ENCODE measurements at places on chromosomes 11 and 22.

- no peak for DNase-seq
Measured at GRCh38 chr22:27879923-27880322, 39.1 kb downstream of the PITPNB start.

DNA sequence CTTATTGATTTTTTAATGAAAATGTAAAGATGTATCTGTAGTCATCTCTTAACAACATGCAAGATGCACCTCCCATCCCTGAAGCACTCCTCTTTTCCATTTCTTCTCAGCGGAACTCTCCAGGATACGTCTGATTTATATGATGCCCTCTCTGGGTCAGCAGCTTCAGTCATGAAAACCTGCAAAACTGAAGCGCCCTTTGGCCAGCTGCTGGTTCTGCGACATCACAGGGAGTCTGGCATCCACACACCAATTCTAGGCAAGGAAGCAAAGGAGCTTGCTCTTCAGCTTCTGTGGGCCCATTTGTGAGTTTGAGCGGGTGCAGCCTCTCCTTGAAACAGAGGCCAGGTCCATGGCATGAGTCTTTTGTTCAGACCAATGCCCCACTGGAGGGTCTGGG is 1253.3 kb downstream of the TBC1D22A start:
- no peak for DNase-seq

- no peak for DNase-seq
Measured at GRCh38 chr22:44030051-44030701, 6.1 kb downstream of the PARVB start.

DNA sequence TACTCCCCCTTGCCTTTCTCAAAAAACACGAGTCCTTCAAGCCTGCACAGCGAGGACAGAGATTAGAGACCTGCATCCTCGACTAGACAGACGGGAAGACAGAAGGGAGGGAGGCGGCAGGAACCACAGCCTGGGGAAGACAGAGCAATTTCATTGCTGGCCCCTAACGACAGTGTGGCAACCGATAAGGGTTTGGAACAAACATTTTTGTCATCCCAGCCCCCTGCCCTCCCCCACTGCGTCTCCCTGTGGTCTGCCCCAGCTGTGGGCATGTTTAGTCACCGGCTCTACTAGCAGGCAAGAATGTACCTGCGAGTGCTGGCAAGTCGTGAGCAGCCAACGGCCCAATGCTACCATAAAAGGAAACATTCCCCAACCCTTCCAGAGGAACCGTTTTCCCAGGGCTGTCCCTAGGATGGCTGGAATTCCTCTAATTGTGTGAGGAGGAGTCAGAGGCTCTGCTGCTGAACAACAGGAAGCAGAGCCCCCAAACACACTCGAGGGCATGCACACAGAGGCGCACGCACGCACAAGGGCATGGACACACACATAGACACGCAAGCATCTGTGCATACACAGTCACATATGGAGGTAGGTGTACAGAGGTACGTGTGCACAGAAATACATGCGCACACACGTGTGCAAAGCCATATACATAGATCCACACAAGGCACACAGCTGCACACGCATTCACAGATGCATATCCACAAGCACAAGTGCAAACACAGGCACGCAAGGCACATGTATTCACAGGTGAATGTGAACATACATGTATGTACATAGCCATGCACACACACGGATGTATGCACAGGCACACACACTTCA is 58.3 kb downstream of the MYH9 start:
- DNase-seq: no peak

DNA sequence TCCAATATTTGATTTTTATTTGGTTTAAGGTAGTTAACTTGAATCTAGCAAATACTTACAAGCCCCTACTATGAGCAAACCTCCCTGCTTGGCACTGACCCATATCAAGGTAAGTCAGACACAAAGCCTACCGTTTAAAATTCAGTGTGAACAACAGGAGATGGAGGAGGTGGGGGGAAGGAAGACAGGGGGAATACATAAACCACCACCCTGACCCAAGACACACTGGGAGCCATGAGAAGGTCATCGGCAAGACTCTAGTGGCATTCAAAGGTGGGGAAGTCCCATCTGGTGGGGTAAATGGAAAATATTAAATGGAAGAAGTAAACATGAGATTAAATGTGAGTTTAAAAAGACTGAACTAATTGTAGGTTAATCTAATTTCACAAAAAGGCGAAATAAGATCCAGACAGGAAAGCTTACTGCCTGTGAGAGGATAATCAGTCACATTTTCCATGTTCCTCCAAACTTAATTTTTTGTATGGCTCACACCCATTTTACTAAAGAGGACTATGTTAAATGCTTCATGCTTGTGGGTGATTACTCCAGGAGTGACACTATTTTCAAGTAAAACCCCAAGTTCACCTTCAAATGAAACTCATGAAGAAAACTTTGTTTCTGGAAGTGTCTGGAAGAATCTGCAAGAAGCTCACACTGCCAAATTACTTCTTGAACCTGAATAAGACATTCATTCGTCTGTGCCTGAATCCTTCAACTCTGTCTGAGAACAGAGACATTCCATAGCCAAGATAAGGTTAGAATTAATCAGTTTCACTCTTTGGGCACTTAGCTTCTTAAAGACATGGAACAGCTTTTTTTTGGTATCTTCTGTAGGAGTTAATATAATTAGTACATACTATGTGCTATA is 51.7 kb downstream of the PITPNB start:
- DNase-seq: no peak

GRCh38 chr22:46770726-46771125 is 8.3 kb downstream of the TBC1D22A start:
- DNase-seq: no peak

DNA sequence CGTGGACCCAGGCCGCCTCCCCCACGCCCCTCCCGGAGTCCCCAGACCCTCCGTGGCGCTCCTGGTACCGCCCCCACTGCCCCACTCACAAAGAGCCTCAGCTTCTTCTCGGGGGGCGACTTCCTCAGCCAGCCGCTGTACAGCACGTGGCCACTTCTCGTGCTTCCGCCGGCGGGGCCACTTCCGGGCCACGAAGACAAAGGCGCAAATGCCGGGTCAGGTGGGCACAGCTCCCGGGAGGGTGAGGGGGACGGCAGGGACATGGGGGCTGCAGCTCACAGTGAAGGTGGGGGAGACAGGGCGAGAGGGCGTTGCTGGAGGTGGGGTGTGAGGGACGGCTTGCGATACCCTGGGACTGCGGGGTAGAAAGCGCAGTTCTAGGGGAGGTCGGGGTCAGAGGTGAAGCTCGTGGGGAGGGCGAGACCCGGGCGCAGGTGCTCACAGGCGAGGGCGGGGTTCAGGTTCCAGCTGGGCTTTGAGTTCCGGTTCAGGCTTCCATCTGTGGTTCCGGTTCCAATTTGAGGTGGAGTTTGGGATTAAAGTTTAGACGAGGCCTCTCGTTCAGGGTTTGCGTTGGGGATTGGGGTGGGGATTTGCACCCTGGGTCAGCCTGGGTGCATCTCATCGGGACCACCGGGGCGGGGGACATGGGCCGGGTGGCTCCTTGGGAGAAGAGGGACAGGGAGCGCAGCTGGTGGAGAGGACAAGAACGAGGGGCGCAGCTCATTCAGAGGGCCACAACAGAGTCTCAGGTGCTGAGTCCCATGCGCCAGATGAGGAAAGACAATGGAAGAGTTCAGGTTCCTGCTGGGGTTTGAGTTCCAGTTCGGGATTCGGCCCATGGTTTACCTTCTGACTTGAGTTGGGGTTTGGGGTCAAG is at the start of gene GAB4:
Gene GAB4 (minus strand): TSS at position 371 of the 880 bp plus-strand sequence. CDS start 108 bp downstream, at position 263.
- no peak for DNase-seq

DNA sequence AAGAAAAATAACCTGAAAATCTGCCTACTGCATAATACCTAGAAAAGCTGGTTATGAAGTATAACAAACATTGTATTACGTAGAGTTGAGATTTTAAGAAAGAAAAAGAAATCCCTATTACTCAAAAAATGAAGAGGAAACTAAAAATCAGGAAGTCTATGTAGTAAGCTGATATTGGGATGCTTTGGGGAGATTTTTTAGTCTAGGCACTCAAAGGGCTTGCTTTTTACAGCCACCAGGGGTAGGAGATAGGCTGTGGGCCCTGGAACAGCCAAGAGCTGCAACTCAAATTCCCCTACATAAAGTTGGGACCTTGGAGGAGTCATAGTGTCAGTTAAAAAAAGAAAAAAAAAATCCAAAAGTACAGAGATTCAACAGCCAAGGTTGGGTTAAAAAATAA is 90.4 kb downstream of the RELT start:
- no peak for DNase-seq

GRCh38 chr11:18065572-18065971 is 19.5 kb upstream of the TPH1 start:
- DNase-seq: peak; percentile 77

GRCh38 chr11:5719703-5720495 is 16.3 kb upstream of the OR56B1 start:
- no peak for DNase-seq

GRCh38 chr11:67369801-67370284 is 3.6 kb downstream of the CLCF1 start:
- peak; percentile 70 for DNase-seq

DNA sequence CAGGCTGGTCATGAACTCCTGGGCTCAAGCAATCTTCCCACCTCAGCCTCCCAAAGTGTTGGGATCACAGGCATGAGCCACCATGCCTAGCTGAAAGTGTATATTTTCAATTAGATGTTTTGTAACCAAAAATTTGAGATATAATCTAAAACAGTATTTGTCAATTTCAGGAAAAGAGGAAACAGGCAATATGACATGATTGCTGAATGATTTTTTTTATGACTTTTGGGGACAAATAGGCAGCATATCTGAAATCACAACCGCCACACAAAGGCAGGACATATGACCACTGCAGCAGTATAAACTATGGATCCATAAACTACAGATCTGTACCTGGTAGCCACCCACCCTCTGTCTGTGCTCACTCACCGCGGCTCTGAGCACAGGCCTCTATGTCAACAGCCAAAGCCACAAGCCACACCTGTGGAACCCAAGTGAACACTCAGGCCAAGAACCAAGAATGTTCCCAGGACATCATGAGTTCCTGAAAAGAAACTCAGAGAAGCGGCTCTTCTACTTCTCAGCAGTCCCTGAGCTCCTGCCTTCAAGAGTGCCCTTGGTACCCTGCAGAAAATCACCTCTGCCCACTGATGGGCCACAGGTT is 22.5 kb downstream of the PISD start:
- no peak for DNase-seq

GRCh38 chr22:43447380-43447779 is 35.6 kb downstream of the MPPED1 start:
- peak; percentile 90 for DNase-seq

DNA sequence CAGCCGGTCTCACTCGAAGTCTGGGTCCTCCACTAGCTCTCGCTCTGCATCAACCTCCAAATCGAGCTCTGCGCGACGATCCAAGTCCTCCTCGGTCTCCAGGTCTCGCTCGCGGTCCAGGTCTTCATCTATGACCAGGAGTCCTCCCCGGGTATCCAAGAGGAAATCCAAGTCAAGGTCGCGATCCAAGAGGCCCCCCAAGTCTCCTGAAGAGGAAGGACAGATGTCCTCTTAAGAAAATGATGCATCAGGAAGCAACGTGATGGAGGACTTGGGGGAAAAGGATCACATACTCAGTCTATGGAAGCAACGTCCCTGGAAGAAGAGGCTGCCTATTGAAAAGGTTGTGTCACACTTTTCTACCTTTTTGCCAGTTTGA is 1.1 kb downstream of the SRSF8 start:
- DNase-seq: no peak

GRCh38 chr22:19717691-19718455 is 3.6 kb downstream of the SEPTIN5 start:
- peak; percentile 52 for DNase-seq

GRCh38 chr11:121439337-121439736 is 12.8 kb upstream of the SORL1 start:
- DNase-seq: no peak
